ENCODE measurements at places on chromosomes 1 and 21. TPM values are rescaled to one million over a fixed set of nuclear protein-coding genes. Genes with fewer than 3 reads are reported as not detected.

GRCh38 chr21:33901412-33902288 lies 14.0 kb downstream of the ATP5PO start:
- peak; percentile 78 for DNase-seq

DNA sequence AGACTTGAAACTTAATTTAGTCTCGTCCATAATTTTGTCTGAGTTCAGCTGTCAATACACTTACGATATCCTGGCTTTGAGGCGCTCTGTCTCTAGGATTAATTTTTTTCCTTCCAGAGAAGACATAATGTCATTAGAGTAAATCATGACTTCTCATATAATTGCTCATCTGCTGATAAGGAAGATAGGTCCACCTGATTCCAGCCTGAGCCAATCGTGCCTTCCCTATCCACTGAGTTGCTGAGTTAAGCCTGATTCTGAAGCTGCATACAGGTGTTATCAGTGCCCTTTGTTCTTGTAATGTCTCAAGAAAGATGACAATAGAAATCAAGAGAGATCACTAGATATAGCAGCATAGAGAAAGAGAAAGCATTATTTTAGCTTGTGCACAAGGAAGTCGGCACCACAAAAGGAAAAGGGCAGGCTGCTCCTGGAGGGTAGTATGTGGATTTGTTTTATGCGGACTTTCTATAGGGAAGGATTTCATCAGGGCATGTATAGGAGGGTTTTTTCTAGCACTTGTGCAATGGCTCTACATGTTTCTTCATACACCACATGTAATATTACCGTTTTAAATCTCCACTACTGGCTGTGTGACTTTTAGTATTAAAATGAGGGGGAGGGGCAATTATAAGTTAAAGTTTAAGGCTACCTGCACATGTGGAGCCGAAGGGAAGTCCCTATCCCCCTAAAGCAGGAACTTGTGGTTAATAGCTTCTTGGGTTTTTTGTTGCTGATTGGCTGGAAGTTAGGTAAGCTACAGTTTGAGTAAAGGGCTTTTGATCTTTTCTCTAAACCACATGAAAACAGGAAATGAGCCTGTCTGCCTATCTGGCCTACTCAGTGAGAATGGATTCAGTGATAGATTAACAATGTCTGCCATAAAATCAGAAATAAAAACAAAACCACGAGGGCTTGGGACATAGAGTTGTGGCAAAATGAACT lies 133.4 kb downstream of the PLPPR5 start:
- no peak for DNase-seq

- no peak for DNase-seq
These were observed 48.6 kb downstream of the RPS6KA1 start for GRCh38 chr1:26578167-26578566.

- peak; percentile 20 for DNase-seq
These were observed 19.9 kb downstream of the MYOM3 start for GRCh38 chr1:24091971-24092482.

DNA sequence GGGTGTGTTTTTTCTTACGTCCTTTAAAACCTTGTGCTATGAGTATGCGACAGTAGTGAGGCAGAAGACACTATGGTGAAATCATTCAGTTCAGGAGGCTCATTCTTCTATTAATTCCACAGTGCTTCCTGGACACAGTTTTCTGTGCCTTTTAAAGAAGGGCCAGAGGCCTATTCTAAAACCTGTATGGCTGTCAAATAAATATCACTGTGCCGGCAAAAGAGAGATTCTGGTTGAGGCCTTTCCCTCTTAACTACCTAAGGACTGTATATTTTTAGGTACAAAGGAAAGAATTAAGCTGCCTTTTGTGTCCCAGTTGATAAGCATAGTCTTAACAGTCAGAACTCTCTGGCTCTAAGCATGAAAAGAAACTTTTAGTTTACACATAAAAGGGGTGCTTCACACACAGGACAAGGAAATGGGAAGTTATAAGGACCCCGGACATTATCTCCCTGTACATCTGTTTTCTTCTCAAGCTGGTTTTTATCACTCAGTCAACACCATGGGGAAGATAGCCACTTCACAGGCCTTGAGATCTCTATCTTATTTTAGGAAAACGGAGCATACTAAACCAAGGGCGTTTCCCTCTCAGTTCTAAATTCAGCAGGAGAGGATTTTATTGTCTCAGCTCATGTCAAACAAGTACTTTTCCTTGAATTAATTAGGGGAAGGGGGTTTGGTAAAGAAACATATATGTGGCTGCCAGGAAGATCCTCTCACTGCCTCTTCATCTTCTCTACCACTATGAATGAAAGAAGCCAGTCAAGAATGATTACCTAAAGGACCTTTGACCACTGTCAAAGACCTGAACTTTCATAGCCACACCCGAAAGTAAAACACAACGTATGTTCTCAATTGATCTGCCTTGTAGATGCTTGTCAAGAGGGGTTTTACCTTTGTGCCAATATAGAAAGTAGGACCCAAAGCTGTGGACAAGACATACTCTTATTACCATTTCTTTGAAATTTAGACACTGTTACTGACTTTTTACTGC lies 71.4 kb upstream of the HSPA13 start:
- DNase-seq: no peak

MMEL1 gene
- not detected for total RNA-seq

FABP3 gene
- total RNA-seq: 2.1 TPM

DNA sequence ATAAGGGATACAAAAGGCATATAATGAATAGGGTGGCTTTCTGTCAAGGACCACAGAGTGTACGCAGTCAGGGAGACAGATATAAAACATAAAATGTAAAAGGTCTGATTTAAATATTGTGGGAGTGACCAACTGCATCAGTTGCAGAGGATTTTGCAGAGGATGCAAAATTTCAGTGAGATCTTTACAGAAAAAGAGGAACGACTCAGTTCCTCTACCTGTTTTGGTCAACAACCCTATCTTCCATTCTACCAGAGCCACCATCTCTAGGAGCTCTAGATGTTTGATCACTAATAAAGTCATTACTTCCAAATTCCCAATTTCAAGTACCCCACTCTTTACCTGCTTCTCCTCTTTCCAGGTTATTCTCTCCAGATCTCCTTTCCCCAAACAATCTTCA lies 16.5 kb downstream of the SOD1 start:
- no peak for DNase-seq

DNA sequence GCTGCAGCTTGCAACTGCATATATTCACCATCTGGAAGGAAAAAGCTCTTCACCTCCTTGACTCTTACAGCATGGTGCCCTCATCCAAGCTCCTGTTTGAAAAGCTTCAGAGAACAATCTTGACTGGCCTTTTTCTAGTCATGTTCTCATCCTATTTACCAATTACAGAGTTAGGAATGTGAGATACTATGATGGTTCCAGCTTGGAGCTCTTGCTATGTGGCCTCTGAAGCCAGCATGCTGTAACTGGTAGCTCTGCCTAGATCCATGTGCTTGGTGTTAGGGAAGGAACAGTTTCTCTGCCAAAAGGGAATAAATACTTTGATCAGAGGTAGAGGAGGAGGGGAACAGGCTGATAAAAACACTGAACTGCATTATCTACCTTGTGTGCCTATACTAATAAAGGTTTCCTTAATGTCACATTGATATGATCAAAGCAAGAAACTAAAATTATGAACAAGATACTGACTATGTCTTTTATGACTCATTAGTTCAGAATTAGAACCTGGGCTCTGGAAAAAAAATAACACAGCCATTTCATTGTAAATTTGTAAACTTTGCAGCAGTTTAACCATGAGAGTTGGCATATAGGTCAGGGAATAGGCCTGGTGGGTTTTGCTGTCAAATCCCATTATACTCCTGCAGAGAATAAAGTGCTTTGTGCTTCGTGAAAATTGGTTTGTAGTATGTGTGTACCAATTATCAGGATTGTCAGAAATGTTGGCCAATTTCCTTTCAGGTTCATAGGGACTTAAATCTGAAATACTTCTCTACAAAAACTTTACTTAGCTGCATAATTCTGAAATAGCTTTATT lies 92.7 kb downstream of the LEPR start:
- DNase-seq: peak; percentile 26

ACTN2 gene
- not detected for total RNA-seq

- no peak for DNase-seq
These were observed 150.6 kb downstream of the ZNF648 start for GRCh38 chr1:181910905-181911304.

DNA sequence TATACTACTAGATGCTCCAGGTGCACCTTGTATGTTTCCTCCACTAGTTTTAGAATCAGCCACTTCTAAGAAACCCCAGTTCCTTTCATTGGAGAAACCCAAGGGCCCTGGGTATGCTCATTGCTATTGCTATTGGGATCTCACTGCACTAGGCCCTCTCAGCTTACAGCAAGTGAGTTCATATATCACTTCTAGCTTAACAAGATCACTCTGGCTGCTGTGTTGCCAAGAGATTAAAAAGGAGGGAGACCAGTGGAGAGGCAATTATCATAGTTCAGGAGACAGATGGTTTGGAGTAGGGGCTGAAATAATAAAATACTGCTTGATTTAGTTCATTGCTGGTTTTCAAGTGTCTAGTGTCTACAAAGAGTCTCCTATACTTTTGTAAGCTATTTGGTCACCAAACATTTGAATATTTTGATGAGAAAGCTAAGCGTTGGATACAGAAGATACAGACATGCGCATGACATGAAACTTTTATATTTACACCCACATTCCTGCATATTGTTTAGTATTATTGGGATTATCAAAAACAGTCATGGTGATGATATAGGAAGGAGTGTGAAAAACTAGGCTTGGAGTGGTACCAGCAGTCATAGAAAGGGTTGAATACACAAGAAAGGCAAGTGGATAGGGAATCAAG lies 671.9 kb downstream of the ADGRL2 start:
- DNase-seq: no peak

GRCh38 chr21:26534517-26534916 lies 38.6 kb downstream of the CYYR1 start:
- DNase-seq: no peak

RAB25 gene
- not detected for total RNA-seq

- DNase-seq: peak; percentile 20
These were observed 550 bp downstream of the RXFP4 start for GRCh38 chr1:155941845-155942531.
